ENCODE measurements at places on chromosomes 1 and 21.

DNA sequence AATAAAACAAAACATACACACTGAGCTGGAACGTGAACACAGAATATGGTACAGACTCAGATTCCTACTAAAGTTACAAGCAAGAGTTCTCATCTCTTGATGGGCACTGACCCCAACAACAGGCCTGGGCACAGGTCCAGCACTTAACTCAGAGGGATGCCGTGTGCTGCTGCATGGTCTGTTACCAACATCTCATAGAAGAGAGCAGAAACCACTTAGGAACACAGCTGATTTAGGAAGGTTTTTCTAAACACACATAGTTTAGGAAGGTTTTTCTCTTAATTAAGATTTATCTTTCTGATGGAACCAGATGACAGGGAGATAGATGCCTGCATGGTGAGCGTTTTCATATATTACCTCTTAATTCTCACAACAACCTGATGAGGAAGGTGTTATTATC, 1.5 kb downstream of the GCLM start:
- no peak for DNase-seq

GRCh38 chr1:1627261-1627828, 4.6 kb upstream of the MMP23B start:
- DNase-seq = no peak

- peak; percentile 70 for DNase-seq
Observed at GRCh38 chr1:224592636-224593582, 23.2 kb upstream of the CNIH3 start.

- no peak for DNase-seq
Observed at GRCh38 chr1:232966663-232967062, 16.3 kb downstream of the NTPCR start.

- no peak for DNase-seq
Observed at GRCh38 chr1:70877343-70877742, 170.3 kb downstream of the PTGER3 start.

GRCh38 chr1:26010825-26011224, 10.8 kb upstream of the EXTL1 start:
- DNase-seq = no peak

DNA sequence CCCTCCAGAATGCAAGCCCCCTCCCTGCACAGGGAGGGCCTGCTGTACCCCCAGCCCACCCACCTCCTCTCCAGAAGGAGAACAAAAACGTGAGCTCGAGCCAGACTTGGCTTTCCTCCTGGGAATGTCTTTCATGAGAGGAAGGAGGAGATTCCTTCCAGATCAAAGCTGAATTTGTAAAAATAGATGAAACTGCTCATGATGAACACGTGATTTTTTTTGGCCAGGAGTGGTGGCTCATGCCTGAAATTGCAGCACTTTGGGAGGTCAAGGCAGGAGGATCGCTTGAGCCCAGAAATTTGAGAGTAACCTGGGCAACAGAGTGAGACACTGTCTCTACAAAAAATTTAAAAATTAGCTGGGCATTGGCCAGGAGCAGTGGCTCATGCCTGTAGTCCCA, 21.8 kb downstream of the GPR157 start:
- no peak for DNase-seq

- DNase-seq = no peak
Observed at GRCh38 chr1:19385221-19385620, 73.1 kb downstream of the SLC66A1 start.

GRCh38 chr21:43814215-43815106, 25.1 kb downstream of the RRP1 start:
- DNase-seq = no peak

- DNase-seq = no peak
Observed at GRCh38 chr1:84635429-84635828, 54.8 kb downstream of the SSX2IP start.

- DNase-seq = no peak
Observed at GRCh38 chr1:18347559-18347958, 133.2 kb upstream of the KLHDC7A start.

- DNase-seq = peak; percentile 61
Observed at GRCh38 chr1:218344814-218345672, at the start of gene TGFB2. TSS of gene TGFB2 (plus strand) at chr1:218345336. CDS start at chr1:218346702, 1,366 bp downstream.

- DNase-seq = no peak
Observed at GRCh38 chr1:24714859-24715520, 30.3 kb upstream of the CLIC4 start.

- peak; percentile 22 for DNase-seq
Observed at GRCh38 chr1:119286587-119287181, 81.9 kb upstream of the HAO2 start.

DNA sequence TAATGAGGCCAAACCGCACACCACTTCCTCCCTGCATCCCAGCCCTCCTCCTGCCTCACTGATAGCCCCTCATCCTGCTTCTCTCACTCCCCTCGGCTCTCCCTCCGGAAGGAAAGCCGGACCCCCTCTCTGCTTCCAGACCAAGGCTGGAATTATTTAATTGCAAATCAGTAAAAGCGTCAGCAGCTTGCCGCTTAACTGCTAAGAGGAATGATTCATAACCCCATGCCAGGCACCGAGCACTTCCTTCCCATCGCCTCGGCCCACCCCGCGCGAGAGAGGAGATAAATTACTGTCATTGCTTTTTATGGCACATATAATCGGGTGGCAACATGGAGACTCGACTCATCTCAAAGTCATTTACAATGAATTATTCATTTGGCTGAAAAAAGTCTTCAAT, 77.3 kb downstream of the UBIAD1 start:
- peak; percentile 29 for DNase-seq

DNA sequence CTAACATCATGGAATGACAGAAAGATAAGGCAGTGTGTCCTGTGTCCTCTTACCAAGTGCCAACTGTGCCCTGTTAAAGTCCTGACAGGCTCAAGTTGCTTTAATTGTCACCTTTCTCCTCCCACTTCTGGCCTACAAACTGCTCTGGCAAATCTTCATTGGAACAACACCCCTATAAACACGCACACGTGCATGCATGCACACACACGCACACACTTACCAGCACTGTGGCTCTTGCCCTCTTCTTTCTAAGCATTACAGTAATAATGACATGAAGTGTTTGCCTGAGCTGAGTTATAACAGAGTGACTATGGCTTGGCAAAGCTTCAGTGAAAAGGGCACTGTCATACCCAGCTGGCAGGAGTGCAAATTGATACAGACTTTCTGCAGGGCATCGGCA, 82.3 kb upstream of the SYT6 start:
- DNase-seq = no peak

GRCh38 chr1:24946861-24947658, 17.0 kb upstream of the RUNX3 start:
- DNase-seq = no peak

DNA sequence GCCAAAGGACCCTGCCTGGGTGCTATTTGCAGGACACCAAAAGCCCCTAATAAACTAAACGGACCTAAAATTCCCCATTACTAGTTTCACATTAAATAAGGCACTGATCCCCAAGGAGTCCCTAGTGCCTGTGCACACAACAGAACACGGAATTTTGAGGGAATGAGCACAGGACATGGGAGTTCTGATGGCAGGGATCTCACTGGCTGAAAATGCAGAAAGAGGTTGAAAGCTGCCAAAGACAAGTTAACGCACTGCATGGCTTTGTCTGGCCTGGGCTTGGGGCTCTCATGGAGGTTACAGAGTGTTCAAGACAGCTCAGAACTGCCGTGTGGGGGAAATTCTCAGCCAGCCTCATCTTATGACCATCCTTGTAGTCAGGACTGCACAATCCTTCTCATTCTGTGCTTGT, 15.6 kb upstream of the ATP1B1 start:
- no peak for DNase-seq

DNA sequence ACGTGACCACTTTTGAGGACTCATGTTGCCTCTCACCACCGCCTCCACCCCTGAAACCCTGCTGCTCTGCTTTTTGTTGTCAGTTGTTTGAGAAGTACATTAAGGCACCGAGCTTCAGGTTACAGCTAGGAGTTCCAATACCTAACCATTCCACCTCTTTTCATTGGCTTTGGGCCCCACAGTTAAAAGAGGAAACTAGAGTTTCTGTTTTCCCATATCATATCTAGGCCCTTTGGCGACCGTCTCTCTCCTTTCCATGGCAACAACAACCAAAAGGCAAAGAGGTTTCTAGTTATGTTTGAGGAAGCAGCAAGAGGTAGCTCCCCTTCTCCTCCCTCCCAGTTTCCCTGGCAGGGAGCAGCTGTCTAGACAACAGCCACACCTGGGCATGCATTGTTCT, 5.9 kb downstream of the ANKRD35 start:
- no peak for DNase-seq

DNA sequence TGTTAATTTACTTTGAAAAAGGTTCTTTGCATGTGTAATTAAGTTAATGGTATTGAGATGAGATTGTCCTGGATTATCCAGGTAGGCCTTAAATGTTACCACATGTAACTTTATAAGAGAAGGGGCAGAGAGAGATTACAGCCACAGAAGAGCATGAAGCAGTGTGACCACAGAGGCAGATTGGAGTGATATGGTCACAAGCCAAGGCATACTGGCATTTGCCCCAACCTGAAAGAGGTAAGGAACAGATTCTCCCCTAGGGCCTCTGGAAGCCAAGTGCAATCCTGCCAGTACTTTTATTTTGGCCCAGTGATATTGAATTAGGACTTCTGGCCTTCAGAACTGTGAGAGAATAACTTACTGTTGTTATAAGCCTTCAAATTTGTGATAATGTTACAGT, 23.0 kb downstream of the RNF2 start:
- no peak for DNase-seq

- DNase-seq = peak; percentile 97
Observed at GRCh38 chr1:153791648-153792253, 16.5 kb downstream of the SLC27A3 start.

DNA sequence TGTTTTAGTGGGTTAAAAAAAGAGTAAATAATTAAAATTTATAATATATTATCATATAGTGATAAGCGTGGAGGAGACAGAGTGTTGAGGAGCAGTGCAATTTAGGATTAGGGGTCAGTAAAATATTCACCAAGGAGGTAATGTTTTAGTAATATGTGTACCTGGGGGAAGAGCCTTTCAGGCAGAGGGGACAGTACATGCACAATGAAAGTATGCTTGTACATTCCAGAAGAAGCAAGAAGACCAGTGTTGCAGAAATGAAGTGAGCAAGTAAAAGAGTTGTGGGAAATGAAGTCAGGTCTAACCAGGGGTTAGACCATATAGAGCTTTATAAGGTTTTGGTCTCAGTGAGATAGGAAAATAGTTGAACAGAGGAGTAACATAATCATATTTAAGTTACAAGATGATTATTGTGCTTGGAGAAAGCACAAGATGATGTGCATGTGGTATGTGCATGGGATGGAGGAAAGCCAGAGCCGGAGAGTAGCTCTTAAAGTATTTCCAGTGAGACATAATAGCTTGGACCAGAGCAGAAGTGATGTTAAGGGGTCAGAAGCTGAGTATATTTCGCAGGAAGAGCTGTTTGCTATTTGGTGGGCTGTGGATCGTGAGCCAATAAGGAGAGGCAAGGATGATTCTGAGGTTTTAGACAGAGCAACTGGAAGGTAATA, 44.8 kb downstream of the SNX7 start:
- no peak for DNase-seq

DNA sequence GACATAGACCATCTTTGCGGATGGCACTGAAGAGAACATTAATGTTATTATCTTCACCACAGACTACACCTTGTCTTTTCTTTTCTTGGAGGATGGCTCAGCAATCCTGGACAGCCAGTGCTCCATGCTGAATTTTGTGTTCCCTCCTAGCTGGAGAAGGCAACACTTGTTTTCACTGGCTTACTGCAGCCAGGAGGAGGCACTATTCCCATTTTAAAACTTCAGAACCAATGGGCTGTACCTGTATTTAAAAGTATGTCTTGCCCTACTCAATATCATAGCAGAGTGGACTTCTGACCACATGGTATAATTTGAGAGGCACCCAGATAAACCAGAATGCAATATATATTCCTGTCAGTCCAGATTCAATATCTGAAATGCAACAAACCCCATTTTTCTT, 53.3 kb upstream of the POGK start:
- DNase-seq = no peak

- DNase-seq = no peak
Observed at GRCh38 chr1:228009828-228010775, 3.3 kb downstream of the WNT3A start.

GRCh38 chr1:80909172-80909784, 891.5 kb upstream of the ADGRL2 start:
- no peak for DNase-seq

DNA sequence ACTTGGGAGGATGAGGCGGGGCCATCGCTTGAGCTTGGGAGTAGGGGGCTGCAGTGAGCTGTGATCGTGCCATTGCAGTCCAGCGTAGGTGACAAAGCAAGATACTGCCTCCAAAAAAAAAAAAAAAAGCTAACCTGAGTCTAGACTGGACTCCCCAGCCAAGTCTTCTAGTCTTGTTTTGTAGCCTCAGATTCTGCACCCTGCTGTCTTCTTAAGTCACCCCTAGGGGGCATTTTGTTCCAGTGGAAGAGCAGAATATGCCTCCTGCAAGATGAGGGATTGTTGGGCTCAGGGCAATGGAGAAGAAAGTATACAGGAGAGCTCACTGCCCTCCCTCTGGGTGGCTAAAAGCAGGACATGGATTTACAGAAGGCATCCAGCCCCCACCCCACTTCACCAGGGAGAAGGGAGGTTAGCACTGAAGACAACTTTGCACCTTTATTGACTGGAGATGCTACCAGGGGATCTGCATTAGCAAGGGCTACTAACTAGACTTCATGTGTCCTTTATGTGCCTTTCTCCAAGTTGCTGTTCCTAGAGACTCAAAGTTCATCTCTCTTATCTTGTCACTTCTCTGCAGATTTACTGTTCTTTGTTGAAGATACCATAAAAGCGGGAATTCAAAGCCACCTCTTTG, 15.3 kb upstream of the RNF187 start:
- DNase-seq = peak; percentile 71

- DNase-seq = no peak
Observed at GRCh38 chr1:157008502-157008901, 37.0 kb downstream of the ARHGEF11 start.

- DNase-seq = no peak
Observed at GRCh38 chr1:209309198-209309597, 274.3 kb upstream of the CAMK1G start.

GRCh38 chr1:41889506-41890414, 29.0 kb downstream of the HIVEP3 start:
- no peak for DNase-seq

- DNase-seq = no peak
Observed at GRCh38 chr1:233665575-233666270, 51.8 kb downstream of the KCNK1 start.
